ENCODE measurements at places on chromosomes 16 and 17.

DNA sequence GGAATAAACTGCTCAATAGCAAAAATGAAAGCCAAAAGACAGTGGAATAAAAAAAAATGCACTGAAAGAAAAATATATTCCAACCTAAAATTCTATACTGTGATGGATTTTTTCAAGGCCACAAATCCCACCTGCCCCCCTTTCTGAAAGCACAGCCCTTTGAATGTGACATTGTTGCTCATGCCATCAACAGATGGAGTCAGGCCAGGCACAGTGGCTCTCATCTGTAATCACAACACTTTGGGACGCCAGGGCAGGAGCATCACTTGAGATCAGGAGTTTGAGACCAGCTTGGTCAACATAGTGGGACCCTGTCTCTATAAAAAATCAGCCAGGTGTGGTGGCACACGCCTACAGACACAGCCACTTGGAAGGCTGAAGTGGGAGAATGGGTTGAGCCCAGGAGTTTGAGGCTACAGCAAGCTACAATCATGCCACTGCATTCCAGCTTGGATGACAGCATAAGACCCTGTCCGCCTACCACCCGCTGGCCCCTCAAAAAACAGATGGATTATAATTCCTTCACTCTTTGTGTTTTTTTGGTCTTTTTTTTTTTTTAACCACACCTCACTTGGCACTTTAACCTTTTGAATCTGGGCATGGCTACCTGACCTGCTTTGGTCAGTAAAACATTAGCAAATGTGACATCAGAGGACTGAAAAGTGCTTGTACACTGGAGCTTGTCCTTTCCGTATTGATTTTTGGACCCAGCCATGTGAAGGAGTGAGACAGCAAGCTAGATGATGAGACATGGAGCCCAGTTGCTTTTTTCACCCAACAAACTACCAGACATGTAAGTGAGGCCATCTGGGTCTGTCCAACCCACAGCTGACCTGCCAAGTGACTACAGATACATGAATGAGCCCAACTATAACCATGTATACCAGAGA is 36.3 kb downstream of the GLG1 start:
- DNase-seq = no peak

DNA sequence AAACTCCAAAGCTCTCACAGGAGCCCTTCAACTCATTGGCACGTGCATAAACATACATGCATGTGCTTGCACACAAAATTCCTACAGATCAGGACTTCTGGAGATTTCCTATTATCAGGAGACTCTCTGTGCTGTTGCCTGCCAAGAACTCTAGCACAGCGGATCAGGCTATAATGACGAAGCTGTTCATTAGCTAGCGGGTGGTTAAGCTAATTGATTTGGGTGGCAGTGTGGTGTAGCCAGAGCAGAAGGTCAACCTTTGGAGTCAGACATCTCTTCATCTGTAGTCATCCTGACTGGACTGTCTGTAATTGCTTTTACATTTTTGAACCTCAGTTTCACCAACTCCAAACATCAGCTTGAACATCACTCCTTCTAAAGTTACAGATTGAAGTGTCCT is 69.0 kb downstream of the KIF2B start:
- DNase-seq = no peak

GRCh38 chr17:13378361-13378760 is 223.4 kb downstream of the HS3ST3A1 start:
- no peak for DNase-seq

DNA sequence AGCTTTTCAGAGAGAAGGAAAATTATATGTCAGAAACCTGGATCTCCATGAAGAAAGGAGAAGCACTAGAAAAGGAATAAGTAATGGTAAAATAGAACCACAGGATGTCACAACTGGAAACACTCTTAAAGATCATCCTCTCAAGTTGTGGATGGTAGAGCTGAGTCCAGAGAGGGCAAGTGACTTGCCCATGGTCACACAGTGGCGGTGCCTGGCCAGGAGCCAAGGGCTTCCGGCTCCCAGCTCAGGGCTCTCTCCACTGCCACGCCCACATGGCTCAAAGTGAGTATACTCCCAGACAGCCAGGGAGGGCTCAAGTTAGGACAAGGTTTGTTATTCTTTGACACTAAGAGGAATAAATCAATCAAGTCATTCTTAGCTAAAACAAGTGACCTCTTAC is 159.8 kb downstream of the COPRS start:
- no peak for DNase-seq

DNA sequence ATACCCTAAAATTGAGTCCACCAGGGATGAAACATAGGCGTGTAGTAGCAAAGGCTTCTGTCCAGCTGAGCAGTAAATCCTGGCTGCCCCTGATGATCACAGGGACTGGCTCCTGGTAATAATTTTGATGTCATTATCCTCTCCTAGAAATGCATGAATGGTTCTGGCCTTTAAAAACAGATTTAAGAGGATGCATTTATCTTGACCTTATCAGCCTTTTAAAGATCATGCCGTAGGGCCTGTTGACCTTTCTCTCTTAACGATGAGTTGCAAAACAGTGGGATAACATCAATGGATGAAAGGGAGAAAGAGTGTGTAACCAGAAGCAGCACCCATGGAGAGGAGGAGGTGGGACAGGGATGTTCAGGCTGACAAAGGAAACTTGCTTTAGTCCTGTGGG is 128.5 kb downstream of the CA10 start:
- DNase-seq = no peak

DNA sequence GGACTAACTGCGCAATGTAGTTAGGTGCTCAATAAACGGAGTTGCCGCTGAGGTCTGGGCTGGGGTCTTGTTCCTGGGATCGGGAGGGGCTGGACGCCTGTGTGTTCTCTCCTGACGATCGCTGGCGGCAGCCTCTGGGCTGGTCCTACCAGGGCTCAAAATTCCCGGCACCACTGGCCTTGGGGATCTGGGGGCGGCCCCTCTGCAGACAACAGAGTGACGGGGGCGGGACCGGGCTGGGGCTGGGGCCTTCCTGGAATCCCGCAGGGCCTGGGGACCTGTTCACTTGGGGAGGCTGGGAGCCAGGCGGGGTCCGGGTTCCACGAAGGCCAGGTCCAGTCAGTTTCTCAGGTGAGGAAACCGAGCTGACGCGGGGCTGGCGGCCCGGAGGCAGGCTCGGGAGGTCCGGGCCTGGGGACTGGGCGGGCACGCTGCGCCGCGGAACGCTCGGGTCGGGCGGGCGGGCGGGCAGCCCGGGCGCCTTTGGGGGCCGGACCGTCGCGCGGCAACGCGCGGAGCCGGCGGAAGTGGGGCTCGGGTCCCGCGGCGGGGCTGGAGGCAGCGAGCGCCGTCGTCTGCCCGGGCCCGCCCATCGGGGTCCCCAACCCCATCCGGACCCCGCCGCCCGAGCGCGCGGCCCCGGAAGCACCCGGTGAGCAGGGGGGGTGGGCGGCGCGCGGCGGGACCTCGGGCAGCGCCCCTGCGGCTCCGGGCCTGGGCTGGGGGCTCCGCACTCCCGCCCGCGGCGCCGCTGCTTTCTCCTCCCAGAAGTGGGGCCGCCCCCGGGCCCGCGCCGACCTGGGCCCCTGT is at the start of gene PIGQ:
PIGQ (plus strand) TSS at position 524 of the 810 bp plus-strand sequence. CDS start 4,107 bp downstream, outside the sequence.
- DNase-seq = peak; percentile 23

- DNase-seq = no peak
These were observed 61.4 kb downstream of the ATF7IP2 start for GRCh38 chr16:10447289-10447688.

DNA sequence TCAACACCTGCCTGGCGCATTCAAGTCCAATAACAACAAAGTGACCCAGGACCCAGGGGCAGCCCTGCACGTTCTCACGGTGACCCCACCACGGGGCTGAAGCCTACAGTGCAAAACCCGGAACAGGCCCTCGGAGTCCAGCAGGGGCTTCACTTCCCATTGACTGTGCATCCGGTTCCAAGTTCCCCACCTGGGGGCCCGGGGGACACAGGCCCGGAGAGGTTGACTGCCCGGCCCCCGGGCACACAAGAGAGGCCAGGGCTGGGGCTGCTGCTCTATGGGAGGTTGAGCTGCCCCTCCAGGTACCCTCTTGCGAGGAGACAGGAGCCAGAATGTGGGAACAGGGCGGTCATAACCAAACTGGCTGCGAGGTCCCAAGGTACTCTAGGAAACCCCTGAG is 31.3 kb downstream of the ENGASE start:
- DNase-seq = no peak

GRCh38 chr17:10077561-10078299 is 120.7 kb downstream of the GAS7 start:
- no peak for DNase-seq

- no peak for DNase-seq
These were observed 42.1 kb downstream of the IKZF3 start for GRCh38 chr17:39822051-39822451.

DNA sequence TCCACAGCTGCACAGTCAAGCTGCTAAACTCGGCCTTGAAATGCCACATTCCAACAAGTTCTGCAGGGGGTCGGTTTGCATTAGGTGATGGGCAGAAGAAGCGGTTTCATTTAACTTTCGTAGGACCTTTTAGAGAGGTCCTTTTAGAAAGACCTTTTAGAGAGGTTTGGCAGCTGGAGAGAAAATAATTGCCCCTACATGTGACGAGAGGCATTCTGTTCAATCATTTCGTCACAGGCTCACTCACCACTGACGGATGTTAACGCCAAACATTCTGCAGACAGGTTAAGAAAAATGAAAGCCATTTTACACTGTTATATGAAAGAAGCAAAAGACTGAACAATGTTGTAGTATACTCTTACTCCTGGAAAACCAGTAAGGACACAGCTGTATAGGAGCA is 76.5 kb upstream of the ZNF423 start:
- no peak for DNase-seq

- no peak for DNase-seq
These were observed 23.8 kb downstream of the CLTC start for GRCh38 chr17:59643159-59644140.

- no peak for DNase-seq
These were observed 4.5 kb upstream of the ACSF2 start for GRCh38 chr17:50421308-50422051.

- DNase-seq = no peak
These were observed 1.5 kb downstream of the FCSK start for GRCh38 chr16:70455910-70456309.

- no peak for DNase-seq
These were observed 45.1 kb upstream of the MTSS2 start for GRCh38 chr16:70730944-70731343.

DNA sequence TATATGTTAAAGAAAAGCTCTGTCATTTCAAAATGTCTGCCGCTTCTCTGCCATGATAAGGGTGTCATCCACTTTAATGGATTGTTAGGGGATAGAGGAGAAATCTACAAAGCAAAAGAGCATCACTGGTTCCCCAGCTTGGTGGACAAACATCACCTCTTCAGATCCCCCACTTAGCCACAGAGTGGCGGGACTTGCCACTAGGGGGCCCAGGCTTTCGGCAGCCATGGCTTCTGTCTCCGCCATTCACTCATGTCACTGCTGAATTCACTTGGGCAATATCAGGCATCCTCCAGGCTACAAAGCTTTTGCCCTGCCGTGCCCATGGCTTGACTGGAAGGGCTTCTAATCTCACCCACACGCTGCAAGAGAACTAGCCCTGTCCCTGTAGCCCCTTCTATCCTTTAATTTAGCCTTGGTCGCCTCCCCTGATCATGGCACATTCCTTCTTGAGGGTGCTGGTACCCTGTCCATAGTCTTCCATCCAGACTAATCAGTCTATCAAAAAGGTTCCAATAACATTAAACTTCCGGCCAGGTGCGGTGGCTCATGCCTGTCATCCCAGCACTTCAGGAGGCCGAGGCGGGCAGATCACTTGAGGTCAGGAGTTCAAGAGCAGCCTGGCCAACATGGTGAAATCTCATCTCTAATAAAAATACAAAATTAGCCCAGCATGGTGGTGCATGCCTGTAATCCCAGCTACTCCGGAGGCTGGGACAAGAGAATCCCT is 34.7 kb downstream of the SBK1 start:
- DNase-seq = peak; percentile 33

GRCh38 chr16:30637944-30638343 is 12.8 kb upstream of the PRR14 start:
- DNase-seq = no peak

- no peak for DNase-seq
These were observed 97.8 kb downstream of the C16orf95 start for GRCh38 chr16:87219287-87219909.

DNA sequence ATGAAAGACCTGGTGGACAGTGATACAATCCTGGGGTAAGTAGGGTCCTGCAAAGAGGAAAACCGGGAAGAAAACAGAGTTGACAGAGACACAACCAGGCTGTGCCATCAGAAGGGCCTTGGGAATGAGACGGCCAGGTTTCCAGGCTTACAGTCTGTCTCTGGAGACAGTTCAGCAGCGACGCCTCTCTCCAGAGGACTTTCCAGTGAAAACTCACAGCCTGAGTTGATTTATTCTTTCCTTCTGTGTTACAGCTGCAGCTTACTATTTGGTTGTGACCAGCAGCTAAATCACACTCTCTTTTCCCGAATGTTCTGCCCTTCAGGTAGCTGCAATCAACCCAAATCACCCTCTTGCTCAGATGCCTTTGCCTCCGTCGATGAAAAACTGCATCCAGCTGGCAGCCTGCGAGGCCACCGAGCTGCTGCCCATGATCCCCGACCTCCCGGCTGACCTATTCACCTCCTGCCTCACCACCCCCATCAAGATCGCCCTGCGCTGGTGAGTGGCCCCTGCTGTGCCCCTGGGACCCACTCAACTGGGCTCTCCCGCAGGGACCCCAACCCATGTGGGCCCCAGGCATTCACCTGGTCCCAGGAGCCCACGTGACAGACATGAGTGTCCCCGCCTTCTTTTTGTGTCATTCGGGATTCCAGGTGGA is 209.2 kb downstream of the RPTOR start:
- DNase-seq = no peak

DNA sequence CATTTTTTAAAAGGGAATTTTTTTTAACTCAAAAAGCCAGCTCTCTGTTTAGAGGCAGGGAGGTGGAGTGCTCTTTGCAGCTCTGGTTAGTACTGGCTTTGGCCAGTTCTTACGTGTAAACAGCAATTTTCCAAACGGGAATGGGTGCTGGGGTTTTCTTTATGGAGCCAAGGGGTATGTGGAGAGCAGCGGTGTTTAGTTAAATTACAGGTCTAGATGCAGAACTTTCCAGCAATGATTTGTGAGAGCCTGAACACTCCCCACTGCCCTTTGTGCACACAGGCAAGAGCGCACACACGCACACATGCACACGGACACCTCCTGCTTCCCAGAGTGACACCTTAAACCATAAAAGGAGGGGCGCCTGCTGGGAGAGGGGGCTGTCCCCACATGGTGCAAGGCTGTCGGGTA is 140.2 kb downstream of the MSI2 start:
- DNase-seq = no peak

DNA sequence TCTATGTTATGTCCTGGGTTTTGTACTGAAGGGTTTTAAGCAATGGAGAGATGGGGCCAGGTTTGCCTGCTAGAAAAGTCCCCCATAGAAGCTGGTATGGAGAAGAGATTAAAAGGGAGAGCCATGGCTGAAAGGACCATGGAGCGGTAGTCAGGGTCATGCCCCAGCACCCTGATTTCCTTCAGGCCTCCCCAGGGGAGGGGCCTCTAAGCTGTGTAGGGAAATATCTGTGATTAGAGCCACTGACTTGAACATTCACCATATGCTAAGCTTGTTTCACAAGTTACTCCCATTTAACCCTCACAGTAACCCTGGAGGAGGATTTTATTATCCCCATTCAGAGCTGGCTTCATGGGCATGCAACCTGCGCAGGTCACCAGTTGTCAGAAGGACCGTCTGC is 3.8 kb upstream of the ATP2A3 start:
- DNase-seq = no peak

Data from stimulated activated CD4-positive, alpha-beta T cell treated with anti-CD3 and anti-CD28 coated beads, TNF-alpha, amount 100 ng/mL, for 4 hours (primary cell).